ENCODE measurements at places on chromosomes 1 and 21.

- DNase-seq, result no peak
Measured at GRCh38 chr21:29647353-29647781, 292.4 kb downstream of the GRIK1 start.

- DNase-seq, result no peak
Measured at GRCh38 chr1:69613414-69613813, 45.7 kb downstream of the LRRC7 start.

DNA sequence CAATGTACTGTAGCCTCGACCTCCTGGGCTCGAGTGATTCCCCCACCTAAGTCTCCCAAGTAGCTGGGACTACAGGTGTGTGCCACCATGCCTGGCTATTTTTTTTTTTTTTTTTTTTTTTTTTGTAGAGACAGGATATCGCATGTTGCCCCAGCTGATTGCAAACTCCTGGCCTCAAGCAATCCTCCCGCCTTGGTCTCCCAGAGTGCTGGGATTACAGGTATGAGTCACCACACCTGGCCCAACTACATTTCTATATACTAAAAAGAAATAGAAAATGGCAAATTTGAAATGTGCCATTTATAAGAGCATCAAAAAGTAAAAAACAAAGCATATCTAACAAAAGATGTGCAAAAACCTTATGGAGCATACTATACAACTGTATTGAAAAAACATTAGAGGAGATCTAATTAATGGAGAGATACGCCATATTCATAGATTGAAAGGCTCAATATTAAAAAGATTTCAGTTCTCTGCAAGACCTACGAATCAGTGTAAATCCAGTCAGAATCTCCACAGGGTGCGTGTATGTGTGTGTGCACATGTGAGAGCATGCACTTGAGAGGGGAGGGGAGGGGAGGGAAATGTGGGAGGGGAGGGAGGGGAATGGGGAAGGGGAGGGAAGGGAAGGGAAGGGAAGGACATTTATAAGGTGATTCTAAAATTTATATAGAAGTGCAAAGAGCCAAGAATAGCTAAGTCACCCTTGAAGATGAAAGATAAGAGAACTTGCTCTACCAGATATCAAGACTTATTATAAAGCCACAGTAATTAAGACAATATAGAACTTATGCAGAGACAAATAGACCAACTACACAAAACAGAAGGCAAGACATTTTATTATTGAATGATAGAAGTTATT lies 15.5 kb upstream of the PADI4 start:
- no peak for DNase-seq

DNA sequence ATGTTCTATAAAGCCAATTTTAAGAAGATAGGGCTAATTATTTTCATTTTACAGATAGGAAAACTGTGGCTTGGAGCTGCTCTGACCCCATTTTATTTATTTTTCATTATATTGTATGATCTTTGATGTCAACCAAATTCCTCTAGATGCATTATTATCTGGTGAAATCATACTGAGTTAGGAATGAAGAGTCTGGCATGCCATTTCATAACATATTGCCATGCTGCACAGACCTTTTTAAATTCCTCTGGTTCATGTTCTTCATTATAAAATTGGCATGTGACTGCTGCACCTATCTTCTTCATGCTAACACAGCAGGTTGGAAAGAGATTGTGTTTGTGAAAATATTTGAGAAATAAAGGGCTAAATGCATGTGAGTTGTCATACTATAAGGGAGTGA lies 12.7 kb downstream of the PRRX1 start:
- no peak for DNase-seq

- no peak for DNase-seq
Measured at GRCh38 chr1:24544239-24544638, 11.6 kb upstream of the NCMAP start.

DNA sequence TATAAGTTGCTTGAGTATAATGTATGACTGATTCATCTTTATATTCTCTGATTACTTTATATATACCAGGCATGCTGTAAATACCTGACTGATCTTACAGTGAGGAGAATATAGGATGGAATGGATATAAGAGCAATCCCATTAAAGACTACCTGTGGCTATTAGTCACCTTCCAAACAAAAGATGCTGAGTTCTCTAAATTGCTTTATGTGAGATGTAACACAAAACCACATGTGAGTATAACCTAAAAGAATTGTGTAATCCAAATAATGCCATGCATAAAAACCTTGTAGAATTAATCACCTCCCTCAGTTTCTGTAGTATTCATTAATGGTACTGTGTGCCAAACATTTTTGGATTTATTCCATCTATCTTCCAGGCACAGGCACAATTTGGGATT lies 134.6 kb upstream of the LRRC7 start:
- no peak for DNase-seq

DNA sequence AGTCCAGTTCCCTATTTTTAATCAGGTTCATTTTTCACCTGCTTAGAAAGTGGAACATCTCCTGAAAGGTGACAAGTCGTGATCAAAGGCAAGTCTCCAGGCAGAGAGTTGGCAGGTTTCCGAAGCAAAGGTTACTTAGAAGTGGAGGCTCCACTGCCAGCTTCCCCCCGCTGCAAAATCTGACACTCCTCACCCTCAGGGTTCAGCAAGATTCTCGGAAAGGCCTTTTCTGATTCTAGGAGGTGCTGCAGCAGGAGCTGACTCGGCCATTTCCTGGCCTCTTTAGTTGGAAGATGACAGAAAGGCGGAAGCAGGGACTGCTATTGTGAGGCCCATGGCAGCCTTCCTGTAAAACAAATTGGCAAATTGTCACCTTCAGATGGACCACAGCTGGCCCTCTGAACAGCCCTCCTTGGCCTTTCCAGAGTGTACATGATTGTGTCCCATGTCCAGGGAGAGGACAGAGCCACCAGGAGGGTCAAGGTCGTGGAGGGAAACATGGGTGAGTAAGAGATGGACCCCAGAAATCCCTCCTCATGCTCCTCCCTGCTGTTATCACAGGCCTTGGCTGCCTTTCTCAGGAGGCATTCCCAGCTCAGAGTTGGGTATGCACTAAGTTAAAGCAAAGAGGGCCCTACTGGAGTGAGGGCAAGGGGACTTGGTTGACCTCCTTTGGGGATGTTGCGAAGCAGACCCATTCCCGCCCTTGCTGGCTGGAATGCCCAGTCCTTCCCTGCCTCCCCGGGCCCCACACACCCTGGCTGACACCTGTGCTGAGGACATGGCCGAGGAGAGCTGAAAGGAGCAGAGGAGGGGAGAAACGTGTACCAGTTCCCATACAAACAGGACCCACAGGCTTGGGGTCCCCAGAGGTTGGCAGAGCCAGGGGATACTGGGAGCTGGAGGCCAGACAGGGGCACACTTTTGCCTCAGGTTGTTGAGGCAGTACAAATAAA lies 115.5 kb upstream of the IRF2BP2 start:
- DNase-seq, result no peak

GRCh38 chr21:44510508-44511218 lies 29.3 kb downstream of the KRTAP10-1 start:
- DNase-seq, result peak; percentile 97

DNA sequence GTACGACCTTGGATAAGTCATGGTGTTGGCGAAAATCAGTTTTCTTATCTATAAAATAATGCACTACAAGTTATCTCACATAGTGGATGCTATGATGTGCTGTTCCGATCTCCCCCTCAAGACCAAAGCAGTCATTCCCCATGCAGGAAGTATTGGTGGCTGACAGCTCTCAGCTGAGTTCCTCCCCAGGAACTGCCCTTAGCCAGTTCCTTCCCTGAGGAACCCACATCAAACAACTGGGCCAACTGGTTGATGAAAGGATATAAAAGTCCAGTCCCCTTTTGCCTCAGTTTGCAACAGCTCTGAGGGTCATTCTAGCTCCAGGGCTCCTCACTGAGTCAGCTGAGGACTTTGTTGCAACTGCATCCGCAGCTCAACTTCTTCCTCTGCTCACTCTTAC lies 16.1 kb upstream of the SLAMF1 start:
- DNase-seq, result no peak

- DNase-seq, result no peak
Measured at GRCh38 chr1:223444411-223444810, 51.2 kb downstream of the CCDC185 start.

- no peak for DNase-seq
Measured at GRCh38 chr1:83905315-83905907, 93.5 kb downstream of the TTLL7 start.

- DNase-seq, result no peak
Measured at GRCh38 chr1:210857705-210858104, 276.2 kb downstream of the KCNH1 start.

GRCh38 chr1:56821462-56821797 lies 2.2 kb upstream of the FYB2 start:
- DNase-seq, result no peak

DNA sequence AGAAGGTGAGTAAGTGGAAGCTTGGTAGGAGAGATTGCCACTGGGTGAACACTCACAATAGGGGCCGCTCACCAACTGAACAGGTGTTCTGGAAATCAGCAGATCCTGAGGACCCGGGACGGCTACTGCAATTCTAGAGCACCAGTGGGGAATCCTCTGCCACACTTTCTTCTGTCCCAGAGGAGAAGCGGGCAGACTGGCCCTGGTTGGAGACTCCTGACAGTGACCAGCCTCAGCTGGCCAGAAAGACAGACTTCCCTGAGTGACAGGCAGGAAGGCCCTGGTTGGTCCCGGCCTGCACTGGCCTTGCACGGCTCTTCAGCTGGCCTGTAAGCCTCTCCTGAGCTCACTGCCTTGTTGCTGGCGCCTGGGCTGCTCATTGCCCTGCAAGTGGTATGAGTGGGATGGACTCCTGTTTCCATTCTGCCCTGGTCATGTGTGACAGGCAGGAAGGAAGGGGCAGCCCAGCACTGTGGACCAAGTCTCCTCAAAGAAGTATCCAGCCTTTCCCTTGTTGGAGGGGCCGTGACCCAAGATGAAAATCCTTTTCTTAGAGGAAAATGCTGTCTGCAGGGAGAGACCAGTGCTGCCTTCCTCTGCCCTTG lies 34.5 kb downstream of the MAN1C1 start:
- DNase-seq, result no peak

- peak; percentile 65 for DNase-seq
Measured at GRCh38 chr1:202958544-202959275, 598 bp upstream of the ADIPOR1 start.
